Panc1 (cell line): ENCODE measurements at places on chromosomes 1 and 21.

DNA sequence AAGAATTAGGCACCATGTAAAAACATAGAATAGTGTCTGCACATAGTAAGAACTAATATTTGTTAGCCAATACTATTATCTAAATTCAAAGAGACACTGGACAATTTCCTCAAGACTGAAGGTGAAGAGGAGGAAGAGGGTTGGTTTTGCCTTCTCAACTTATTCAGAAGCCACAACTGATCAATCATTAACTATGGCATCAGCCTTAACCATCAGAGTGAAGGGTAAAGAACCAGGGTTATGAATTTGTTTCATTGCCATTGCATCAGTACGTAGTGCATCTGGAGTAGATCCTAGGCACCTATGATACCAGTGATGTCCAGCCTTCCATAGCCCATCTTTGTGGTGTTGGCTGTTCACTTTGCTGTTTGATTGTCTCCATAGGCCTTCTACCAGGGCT lies 421.7 kb upstream of the DEPDC1 start:
- no peaks in the 10 kb centered on the region for H3K36me3 ChIP-seq
- no peak overlapping the region for H3K27ac ChIP-seq
- no peaks in the 10 kb centered on the region for H3K4me1 ChIP-seq
- no peak for DNase-seq
- H3K4me3 ChIP-seq, result no peak overlapping the region

DNA sequence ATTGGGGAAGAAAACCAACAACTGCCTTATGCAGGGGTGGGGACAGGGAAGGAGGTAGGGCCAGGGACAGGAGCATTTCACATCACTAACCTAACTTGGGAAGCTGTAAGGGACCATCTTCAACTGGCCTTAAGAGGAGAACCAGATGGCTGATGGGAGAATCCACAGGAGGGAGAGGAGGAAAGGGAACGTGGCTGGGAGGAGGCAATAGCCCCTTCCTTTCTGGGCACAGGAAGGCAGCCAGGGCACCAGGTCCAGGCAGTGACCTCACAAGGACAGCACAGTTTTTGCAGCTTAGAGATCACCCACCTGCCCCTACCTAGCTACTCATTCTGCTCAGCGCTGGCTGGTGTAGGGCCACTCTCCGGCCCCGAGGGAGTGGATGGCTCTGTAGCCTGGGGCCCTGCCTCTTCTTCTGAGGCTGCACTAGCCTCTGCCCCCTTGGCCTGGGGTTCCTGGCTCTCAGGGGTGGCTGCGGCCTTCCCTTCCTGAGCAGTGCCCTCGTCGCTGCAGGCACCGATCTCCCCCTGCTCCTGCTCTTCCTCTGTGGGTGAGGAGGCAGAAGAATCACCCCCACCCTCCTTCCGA lies 1.7 kb downstream of the MARCKSL1 start:
- peaks cover 13% of the 10 kb centered on the region for H3K36me3 ChIP-seq
- peak overlapping the region; percentile 70 for H3K4me3 ChIP-seq
- H3K27ac ChIP-seq, result peak overlapping the region; percentile 78
- DNase-seq, result no peak
- H3K27me3 ChIP-seq, result no peaks in the 10 kb centered on the region
- H3K4me1 ChIP-seq, result peaks cover 46% of the 10 kb centered on the region

- no peaks in the 10 kb centered on the region for H3K27me3 ChIP-seq
- H3K4me1 ChIP-seq, result no peaks in the 10 kb centered on the region
- no peak for DNase-seq
- H3K4me3 ChIP-seq, result no peak overlapping the region
- no peaks in the 10 kb centered on the region for H3K36me3 ChIP-seq
Measured at GRCh38 chr1:173148545-173148944, 58.6 kb downstream of the TNFSF4 start.

DNA sequence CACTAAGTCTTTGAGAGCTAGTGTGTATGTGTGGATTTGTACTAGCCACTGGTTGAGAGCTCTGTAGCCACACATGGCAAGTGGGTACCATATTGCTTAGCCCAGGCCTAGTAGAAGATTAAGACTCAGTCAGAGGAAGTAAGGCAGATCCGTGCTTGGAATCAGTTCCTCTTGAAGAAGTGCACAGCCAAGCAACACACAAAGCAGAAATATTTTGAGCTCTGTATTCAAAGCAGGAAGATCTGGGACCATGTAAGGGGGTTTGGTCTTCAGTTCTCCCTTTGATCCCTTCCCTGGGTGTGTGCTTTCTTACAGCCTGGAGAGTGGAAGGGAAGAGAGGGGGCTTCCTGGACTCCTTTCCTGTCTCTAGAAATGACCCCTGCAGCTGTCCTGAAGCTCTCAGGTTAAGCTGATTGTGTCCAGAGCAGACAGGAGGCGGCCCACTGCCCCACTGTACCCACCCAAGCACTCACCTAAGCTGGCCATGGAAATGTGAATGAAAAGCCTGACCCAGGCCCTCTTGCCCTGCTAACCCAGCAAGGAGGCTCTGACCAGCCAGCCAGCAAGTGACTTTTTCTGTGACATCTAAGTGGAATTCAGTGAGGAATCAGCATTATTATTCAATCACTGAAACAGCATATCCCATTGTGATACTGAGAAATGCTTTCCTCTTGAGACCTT lies 3.6 kb downstream of the ETS2 start:
- DNase-seq, result no peak
- peak overlapping the region; percentile 84 for H3K4me3 ChIP-seq
- H3K27me3 ChIP-seq, result no peaks in the 10 kb centered on the region

- no peak overlapping the region for H3K27ac ChIP-seq
- DNase-seq, result no peak
- H3K4me3 ChIP-seq, result no peak overlapping the region
- H3K36me3 ChIP-seq, result no peaks in the 10 kb centered on the region
- no peaks in the 10 kb centered on the region for H3K4me1 ChIP-seq
Measured at GRCh38 chr1:240496941-240497340, 115.0 kb downstream of the GREM2 start.
